ENCODE measurements at places on chromosomes 7 and 10.

GRCh38 chr10:30607814-30608213, 21.7 kb downstream of the LYZL2 start:
- DNase-seq = no peak

DNA sequence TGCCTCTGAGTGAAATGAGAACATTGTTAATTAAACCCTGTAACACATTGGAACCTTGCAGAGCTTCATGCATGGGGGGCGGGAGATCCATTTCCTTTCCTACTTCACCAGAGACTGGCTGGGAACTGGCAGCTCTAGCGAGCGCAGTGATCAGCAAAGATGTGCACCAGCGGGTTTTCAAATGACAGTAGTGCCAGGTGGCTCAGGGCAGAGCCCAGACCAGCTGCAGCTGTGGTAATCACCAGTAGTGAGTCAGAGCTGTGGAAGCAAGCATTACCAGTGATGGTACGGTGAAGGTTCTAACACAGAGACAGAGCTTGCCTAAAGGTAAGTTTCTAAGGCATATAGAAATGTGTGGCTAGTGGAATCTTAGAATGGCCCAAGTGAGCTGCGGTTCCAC, 1009.7 kb upstream of the CELF2 start:
- no peak for DNase-seq

DNA sequence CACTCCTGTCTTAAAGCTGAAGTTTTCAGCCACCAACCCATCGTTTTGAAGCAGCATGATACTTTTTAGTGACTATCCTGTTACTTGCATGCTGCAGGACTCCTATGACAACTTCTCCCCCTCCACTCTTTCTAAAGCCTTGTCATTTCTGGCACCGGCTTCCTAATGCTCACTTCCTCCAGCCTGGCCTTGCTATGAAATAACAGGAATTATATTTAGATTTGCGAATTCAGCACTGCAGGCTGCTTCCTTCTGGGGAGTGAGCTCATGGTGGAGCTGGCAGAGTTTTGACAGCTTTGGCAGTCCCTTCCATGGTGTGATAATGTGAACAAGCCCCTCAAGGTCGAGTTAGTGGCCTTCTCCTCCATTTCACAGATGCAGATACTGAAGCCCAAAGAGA, 13.4 kb downstream of the BLNK start:
- no peak for DNase-seq

DNA sequence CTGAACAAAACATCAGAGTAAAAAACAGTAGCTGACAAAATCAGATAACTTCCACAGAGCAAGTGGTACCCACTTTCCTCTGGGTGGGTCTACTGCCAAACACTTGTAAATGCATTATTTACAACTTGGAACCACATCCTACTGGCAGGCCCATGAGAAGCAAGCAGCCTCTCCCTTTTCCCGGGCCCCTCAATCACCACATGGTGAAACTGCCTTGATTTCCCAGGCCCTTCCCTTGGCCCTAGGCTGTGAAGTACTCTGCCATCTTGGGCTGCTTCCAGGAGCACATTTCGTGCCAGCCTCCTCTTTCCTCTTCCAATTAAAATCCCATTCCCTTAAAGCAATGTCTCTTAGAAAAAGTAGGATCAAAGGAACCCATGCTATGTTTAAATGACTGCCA, 71.4 kb downstream of the CUZD1 start:
- DNase-seq = no peak

DNA sequence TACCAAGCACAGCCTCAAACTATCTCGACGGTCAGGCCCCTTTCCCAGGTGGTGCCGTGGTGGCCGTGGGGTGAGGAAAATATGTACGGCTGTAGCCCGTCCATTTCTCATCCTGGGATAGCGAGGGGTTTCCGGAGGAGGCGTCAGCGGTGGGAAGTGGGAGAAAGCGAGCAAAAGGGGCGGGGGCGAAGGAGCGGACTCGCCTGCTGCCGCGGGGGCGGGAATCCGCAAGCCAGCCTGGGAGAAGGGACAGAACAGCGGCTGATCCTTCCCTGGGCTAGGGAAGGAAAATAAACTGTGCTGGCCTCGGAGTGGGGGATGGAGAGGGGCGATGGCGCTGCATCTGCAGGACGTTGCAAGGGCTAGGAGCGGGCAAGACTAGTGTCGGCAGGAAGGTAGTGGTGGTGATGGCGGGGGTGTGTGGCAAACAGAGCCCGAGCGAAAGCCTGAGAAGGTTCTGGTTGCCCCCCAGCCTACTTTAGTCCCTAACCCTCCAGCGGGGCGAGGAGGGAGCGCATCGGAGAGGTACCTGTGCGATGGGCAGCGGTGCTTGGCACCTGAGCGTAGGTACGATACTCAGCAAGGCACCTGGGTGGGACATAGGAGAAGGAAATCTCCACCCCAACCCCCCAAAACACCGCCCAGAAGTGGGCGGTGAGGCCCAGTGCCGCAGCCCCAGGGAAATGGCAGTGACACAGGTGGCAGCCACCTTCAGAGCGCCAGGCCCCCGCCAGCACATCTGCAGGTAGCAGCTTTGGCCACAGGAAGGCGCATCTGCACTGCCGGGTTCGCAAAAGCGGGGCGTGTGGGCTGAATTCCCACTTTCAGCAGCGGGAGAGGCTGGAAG, 49.9 kb upstream of the STEAP1B start:
- peak; percentile 37 for DNase-seq

DNA sequence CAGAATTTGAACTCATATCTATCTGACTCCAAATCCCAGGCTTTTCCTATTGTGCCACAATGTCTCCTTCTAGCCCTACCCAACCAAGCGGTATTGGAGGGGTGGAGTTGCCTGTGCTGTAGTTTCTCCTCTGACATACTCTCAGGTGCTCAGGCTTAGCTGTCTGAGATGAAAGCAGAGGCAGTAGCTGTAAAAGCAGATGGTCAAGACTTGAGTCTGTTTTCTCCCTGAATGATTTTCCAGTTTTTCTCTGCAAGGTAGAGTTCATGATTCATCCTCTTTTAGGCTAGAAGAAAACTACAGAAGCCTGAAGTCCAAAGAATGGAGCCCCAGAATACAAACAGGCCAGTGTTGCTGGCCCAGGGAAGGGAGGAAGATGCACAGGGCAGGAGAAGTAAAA, 130.0 kb downstream of the PDE1C start:
- DNase-seq = no peak
